Stimulated activated CD4-positive, alpha-beta T cell treated with anti-CD3 and anti-CD28 coated beads, Interleukin-1b, Interleukin-23, amount 100 ng/mL, for 1 hour (primary cell): ENCODE measurements at places on chromosomes 2 and 18.

DNA sequence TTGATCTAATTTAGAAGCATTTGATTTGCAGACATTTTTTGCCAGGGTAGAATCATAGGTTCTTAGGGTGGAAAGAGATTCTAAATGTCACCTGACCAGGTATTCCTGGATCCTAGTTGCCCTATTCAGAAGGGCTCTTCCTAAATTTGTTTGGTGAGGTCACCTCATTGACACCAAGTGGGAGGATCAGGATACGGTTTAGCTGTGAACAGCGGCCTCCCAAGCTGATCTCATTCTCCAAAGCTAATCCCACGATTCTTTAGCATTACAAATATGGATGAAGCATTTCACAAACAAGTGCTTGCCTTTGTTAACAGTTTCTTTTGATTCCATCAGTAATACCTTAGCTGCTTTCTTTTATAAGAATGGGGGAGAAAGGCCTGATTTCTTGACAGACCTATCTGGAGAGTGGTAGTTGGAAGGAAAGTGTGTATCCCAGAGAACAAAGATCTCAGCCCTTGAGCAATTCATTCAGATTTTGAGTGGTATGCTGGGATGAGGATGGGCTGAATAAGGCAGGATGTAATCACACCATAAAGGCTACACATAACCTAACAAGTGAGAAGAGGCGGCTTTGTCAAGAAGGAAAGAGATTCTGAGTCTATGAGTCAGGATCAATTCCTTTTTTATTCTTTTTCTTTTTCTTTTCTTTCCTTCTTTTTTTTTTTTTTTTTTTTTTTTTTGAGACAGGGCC lies 16.6 kb downstream of the KCTD1 start:
- no peak for DNase-seq

DNA sequence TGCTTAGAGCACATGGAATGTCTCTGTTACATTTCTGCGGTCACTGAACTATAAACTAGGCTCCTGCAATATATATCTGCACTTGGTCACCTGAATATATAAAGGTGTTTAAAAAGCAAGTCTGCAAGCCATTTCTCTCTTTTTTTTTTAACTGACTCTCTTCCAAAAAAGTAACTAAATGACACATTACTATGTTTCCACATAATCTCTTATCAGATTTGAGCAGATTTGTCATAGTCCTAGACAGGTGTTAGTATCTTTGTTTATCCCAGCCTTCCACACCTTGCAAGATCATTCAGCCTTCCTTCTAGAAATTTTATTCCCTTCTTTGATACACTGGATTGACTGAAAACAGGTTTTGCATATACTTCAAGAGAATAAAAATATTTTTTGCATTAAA lies 86.7 kb upstream of the KLF7 start:
- no peak for DNase-seq

DNA sequence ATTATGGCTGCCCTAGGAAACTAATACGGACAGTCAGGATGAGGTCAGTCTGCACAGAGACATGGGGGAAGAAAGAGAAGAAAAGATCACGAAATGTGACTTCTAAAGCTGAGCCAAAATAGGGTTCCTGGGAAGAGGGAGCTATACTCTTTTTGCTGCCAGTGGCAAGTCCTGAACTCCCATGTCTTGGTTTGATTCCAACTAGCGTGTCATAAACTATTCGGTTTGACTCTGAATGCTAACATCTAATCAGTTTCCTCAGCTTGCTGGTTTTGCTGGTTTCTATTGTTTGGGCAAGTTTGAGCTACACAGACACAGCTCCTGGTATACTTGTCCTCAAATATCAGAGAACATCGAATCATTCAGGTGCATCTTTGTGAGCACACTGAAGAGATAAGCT lies 80.5 kb upstream of the CYP1B1 start:
- DNase-seq: no peak

- DNase-seq: no peak
These were observed 66.3 kb downstream of the NBAS start for GRCh38 chr2:15494877-15495276.

GRCh38 chr2:74092275-74092674 lies 55.4 kb downstream of the BOLA3 start:
- no peak for DNase-seq

DNA sequence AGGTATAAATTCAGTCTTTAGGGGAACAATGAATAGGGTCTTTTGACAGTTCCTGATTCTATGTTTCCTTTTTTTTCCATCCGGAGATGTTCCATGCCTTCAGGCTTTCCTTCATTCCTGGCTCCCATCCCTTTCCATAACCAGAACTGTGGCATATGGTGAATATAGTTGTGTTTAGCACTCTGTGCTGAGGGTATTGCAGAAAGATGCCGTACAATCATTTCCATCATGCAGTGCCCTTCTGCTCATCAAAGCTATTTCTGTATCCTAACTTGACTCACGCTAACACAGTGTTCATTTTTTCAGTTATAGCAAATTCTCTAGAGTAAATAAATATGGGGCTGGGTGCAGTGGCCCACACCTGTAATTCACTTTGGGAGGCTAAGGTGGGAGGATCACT lies 131.9 kb upstream of the EML6 start:
- DNase-seq: no peak

DNA sequence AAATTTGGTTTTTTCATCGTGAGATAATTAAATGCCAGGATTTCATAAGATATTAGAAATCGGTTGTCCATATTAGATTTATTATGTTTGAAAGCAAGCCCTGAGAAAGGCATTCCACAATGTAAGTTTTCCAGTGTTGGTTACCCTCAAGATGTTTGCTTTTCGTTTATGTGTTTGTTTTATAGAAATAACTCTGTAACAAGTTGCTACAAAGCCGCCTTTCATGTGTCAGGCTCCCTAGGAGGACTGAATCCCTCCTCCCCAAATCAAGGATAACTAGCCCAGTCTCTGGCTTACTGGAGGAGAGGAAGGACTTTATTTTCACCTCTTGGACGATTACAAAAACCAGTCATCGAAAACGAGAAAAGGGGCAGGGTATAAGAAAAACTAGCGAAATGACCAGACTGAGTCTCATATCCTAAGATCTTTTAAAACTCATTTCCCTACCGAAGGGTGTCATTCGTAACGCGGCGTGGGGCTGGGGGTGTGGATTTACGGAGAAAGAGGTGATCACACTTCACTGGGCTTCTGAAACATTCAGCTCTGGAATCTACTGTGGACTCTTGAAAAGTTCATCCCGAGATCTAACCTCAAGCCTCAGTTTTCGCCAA lies 1.0 kb upstream of the PEX13 start:
- no peak for DNase-seq

GRCh38 chr2:239298116-239298804 lies 102.6 kb downstream of the HDAC4 start:
- peak; percentile 57 for DNase-seq

DNA sequence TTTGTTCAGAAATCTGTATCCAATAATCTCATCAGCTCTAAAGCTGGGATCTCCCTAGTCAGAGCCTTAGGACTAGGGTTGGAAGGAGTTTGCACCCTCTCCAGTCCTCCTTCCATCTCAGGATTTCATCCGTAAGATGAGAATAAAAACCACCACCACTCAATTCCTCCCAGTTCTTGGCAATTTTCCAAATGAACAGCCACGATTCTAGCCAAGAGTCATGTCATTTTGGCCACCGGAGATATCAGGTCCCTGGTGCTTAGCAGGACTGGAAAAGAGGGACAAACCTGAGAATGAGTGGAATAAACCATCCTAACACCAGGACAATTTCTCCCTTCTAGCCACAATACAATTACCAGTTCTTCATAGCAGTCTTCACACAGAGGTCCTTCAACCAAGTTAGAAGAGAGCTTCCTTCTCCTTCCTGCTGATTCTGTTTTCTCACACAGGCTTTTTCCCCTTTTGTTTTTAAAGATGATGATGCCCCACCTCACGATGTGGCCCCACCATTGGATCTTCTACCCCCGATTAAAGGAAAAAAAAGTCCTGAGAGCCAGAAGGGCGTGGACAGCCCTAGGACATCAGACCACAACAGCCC lies 36.2 kb downstream of the KIAA2012 start:
- DNase-seq: no peak

GRCh38 chr2:18096836-18097405 lies 218.5 kb downstream of the KCNS3 start:
- DNase-seq: no peak

DNA sequence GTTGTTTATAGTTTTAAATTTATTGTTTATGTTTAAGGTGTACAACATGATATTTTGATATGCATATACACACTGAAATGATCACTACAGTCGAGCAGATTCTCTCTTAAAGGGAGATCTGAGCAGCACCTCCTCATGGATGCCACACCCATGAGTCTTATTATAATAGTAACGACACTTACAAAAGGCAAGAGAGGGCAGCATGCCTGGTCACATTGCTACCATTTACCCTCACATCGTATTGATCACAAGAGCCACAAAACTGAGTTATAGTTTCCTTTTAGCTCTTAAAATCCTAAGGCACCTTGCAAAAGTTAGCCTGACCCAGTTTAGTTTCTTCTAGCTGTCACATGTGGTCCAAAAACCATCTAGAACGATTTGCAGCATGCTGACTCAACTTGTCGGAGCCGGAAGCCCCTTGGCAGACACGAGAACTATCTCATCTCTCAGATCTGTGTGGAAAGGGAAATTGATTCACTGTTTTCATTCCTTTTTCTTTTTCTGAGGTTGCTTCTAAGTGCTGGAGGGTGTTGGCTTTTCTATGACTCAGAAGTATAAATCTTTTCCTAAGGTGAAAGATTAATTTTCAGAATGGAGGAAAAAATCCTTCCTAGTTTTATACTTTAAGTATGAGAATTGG lies 85.3 kb downstream of the CDC42EP3 start:
- peak; percentile 65 for DNase-seq

DNA sequence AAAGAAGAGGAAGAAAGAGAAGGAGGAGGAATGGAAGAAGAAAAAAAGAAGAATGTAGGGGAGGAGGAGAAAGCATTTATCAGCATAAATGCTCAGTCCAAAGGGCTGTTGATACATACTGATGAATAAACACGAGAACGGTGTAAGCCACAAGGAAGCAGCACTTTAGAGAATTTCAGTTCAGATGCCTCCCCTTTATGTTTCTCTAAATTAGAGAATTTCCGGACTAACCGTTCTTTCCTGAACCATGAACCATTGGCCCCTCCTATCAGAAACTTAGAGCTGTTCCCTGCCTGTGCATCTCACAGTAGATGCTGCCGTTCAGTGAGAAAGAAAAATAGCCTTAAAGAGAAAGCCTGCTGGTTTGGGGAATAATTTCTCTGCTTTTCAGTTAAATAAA lies 49.2 kb upstream of the TUBA3D start:
- no peak for DNase-seq

GRCh38 chr18:686339-687111 lies 25.9 kb downstream of the ENOSF1 start:
- DNase-seq: no peak

DNA sequence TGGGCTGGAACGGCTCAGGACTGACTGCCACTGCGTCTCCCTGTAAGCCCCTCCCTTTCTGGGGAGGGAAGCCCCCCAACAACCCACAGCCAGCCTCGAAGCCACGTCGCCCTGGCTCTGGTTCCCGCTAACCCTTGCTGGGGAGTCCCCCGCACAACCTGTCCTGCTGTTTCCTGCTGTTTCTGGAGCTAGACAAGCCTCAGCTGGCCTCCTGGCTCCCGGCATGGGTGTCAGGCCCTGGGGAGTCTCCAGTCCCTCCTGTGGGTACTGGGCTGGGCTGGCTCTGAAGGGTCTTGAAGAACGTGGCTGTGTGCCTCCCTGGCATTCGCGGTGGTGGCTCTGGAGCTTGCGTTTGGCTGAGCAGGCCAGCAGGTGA lies 20.9 kb downstream of the NFATC1 start:
- DNase-seq: no peak

DNA sequence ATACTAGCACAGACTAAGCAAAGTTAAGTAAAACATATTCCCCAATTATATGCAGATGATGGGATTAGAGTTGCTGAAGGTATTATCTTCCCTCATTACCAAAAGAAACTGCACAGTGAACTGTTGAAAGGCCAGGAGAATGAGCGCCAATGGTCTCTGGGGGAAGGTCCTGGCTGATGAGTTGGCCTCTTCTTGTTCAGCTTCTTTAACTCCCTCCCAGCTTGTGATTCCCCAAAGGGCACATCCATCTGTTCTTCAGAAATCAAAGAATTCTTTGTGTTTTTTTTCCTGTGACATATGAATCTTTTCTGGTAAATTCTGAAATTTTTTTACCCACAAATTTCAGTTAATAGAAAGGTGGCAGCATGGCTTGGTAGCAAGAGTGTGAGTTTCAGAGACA lies 667.6 kb downstream of the CNTNAP5 start:
- DNase-seq: no peak

DNA sequence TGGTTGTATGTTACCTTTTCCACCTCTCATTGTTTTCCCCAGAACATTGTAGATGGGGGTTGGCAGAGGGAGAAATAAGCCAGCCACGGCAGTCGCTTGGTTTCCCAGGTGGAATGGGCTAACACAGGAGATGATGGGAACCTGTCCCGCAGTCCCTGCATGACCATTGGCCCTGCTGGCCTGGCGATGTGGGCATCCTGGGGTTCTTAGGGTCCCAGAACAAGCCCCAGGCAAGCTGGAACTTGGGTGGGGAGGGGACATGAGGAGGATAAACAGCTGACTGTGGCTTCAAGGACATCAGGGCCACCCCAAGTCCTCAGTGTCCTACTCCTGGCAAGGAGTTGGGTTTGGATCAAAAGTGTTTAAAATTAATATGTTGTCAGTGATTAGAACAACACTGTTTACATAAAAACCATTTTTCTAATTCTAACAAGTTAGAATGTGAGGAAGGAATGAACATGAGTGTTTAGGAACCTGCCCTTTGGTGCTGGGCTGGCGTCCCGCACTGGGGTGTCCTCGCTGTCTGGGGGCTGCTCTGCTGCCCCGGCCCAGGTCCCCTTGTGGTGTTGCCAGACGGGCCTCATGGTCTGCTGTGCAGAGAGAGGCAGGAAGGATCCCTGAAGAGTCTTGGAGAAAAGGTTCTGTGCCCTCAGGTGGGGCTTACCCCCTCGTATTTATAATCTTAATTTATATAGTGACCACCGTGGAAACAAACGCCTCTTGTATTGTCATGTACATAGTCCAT lies 95.1 kb downstream of the USP40 start:
- DNase-seq: no peak
